ENCODE measurements at places on chromosomes 16 and 17.

DNA sequence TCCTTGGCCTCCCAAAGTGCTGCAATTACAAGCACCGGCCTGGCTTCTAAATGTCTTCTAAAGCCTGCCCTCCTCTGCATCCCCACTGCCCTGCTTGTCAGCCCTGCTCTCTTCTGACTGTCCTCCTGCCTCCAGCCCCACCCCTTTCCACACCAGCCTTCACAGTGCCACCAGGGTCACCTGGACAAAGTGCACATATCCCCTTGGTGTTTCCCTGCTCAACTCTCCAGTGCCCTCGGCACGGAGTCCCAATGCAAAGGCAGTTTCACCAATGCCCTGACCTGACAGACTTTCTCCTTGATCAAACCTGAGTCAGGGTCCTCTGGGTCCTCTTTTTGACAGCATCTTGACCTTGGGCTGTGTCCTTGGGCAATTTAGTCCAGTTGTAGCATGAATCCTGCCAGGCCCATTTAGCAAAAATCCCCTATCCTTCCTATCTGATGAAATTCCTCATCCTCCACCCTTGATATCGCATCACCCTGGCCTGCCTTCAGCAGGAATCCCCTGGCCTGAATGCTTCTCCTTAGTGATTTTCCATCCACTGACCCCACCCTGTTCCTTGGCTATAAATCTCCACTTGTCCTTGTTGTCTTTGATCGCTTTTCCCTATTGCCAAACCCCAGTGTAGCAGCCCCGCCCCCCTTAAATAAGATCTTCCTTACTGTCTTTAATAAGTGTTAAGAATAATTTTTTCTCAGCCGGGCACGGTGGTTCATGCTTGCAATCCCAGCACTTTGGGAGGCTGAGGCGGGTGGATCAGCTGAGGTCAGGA is 42.7 kb upstream of the ETV4 start:
- no peak for DNase-seq

DNA sequence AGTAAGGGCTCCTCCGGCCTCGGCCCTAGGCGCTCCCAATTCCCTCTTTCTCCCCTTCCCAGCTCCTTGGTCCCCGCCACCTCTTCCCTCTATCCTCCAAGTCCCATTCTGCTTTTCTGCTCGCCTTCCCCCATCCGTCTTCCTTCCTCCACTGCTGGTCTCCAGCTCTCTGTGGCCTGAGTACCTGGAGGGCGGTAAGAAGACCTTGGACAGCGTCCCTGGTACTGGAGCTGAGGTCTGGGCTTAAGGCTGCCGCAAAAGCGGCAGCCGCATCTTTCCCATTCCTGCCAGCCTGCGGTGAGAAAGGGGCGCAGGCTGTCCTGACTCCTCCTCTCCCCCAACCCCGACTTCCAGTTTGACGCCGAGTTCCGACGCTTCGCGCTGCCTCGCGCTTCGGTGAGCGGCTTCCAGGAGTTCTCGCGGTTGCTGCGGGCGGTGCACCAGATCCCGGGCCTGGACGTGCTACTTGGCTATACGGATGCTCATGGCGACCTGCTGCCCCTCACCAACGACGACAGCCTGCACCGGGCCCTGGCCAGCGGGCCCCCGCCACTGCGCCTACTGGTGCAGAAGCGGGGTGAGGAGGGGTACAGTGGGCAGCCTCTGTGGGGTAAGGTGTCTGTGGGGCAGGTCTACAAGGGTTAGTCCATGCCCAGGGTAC is 471 bp downstream of the PARD6A start:
- no peak for DNase-seq

- DNase-seq = no peak
Measured at GRCh38 chr16:63461248-63461841, 1425.1 kb upstream of the CDH8 start.

DNA sequence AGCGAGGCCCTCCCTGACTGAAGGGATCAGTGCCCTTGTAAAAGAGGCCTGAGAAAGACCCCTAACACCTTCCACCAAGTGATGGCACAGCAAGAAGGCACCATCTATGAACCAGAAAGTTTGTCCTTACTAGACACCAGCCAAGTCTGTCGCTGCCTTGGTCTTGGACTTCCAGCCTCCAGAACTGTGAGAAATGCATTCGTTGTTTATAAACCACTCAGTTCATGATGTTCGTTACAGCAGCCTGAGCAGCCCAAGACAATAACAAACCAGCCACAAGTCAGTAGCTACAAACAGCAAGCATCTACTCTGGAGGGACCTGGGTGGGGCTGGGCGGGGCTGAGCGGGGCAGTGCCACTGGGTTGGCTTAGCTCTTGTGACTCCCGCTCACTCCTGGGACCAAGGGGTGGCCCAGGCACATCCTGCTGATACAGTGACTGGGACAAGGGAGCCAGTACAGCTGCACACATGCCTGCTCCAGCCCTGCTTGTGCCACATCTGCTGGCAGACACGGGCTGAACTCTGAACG is 234.9 kb downstream of the IRF8 start:
- DNase-seq = no peak

- no peak for DNase-seq
Measured at GRCh38 chr17:58947824-58948223, 158.9 kb downstream of the TRIM37 start.

All from thoracic aorta (tissue), 2 donors.